ENCODE measurements at places on chromosomes 1 and 21.

- DNase-seq = no peak
Observed at GRCh38 chr1:15623435-15623834, 6.2 kb downstream of the DDI2 start.

DNA sequence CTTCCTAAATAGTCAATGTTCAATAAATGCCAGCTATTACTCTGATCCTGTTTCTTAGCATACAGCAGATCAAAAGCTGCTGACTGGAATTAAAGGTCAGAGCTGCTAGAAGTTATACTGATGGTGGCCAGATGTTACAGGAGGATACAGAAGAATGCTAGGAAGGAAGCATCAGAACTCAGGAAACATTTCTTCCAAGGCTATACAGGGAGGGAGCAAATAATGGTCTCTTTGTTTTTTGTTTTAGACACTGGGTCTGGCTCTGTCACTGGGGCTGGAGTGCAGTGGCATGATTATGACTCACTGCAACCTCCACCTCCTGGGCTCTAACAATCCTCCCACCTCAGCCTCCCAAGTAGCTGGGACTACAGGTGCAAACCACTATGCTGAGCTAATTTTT, 175.5 kb downstream of the RGS7 start:
- no peak for DNase-seq

DNA sequence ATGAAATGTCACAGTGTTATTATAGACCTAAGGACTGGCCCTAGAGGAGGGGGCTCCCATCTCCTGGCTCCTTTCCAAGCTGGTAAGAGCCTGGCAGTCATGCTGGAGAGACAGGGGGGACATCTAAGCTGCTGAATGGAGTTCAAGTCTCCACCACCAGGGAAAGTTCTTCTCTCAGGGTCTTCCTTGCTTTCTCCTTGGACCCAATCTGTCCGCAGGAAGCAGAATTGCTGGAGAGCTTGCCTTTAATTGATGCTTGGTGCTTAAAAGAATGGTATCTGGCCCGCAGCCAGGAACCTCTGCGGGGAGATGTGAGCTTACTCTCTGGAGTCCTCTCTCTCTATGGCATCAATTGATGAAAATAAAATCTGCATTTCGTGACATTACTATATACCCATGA, 25.1 kb downstream of the IRF2BP2 start:
- DNase-seq = no peak

DNA sequence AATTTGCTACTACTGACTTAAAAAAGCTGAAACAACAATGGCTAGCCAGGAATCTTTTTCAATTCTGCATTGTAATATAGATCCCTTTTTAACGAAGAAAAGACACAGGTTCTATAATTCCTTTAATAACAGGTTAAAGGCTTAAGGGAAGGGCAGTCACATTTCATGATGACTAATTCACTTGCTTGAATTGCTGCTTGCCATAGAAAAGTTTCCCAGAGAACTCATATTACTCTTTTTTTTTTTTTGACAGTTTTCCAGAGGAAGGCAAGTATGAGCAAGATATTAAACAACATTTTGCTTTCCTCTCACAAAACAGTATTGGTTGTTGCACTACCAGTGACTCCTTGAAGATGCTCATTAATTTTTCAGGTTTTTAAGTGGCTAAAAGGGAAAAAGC, 60.9 kb downstream of the IL23R start:
- DNase-seq = no peak

- DNase-seq = no peak
Observed at GRCh38 chr1:236338096-236338495, 56.0 kb upstream of the EDARADD start.

DNA sequence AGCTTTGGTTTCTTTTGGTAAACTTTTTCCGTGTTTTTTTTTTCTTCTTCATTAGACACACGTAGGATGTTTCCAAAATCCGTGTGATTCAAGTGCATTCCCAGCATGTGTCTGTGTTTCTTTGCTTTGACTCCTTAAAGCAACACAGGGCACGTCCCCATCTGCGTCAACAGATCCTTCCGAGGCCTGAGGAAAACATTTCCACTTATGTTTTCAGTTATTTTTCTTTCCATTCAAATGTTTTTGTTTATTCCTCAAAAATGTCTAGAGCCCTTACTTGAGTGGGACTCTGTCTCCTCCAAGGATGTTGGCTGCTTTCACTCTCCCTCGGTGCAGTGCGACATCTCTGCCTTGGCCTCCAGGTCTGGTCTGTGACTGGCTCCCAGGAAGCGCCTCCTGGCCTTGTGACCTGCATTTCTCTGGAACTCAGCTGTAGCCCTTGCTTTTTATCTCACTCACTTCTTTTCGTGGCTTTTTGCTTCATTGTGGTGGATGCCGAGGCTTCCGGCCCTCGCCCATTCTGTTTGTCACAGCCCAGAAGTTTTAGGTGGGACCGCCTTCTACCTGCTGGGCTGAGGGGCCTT, 31.3 kb upstream of the SLC19A1 start:
- DNase-seq = no peak

DNA sequence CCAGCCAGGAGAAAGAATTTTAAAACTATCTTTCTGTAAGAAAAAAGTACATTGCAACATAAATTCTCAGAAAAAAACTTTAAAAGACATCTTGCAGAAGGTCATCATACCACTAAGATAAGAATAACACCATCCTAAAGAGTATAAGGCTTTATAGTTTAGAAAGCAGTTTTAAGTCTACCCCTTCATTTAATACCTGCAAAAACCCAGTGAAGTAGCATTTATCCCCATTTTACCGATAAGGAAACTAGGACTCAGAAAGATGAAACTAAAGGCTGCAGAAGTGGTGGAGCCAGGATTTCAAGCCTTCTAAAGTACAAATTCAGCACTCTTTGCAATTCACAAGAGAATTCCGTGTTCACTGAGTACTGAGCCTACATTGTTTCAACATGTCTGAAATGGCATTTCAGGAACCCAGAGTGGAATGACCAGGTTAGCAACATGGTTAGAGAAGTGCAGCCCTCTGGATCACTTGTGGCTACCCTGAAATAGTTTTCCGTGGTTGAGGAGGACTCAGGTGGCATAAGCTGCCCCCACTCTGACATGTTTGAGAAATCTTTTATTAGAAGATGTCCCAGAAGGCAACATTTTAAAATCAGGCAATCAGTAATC, 6.7 kb downstream of the MYCL start:
- DNase-seq = no peak

- DNase-seq = no peak
Observed at GRCh38 chr1:210905944-210906453, 227.9 kb downstream of the KCNH1 start.

DNA sequence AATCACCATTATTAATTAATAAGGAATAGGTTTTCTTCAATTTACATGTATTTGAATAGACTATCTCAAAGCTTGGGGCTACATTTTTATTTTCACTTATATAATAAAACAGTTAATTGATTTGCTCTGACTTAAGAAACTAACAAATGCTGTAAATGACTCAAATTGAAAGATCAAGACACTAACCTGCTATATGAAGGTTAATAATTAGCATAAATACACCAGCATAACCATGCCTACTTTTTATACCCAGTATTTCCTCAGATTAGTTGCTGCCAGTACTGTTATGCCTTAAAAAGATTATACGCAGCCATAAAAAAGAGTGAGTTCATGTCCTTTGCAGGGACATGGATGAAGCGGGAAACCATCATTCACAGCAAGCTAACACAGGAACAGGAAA, 1545.1 kb downstream of the AMY1C start:
- DNase-seq = no peak

DNA sequence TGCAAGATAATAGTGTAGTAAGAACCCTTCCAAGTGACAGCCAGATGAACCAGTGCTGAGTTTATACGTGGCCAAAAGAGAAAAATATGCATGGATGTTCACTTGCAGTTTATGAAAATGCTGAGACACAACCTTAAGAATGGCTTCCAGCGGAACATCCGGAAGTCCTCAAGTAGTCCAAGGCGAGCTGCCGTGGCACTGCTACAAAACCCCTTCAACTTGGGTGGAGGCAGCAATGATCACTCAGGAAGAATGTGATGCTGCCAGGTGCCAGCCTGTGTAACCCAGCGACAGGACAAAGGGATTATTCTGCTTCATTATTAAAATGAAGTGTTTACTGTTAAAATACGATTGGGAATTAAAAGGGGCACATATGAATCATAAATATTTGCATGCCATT, 179.6 kb downstream of the RUNX1 start:
- DNase-seq = no peak

DNA sequence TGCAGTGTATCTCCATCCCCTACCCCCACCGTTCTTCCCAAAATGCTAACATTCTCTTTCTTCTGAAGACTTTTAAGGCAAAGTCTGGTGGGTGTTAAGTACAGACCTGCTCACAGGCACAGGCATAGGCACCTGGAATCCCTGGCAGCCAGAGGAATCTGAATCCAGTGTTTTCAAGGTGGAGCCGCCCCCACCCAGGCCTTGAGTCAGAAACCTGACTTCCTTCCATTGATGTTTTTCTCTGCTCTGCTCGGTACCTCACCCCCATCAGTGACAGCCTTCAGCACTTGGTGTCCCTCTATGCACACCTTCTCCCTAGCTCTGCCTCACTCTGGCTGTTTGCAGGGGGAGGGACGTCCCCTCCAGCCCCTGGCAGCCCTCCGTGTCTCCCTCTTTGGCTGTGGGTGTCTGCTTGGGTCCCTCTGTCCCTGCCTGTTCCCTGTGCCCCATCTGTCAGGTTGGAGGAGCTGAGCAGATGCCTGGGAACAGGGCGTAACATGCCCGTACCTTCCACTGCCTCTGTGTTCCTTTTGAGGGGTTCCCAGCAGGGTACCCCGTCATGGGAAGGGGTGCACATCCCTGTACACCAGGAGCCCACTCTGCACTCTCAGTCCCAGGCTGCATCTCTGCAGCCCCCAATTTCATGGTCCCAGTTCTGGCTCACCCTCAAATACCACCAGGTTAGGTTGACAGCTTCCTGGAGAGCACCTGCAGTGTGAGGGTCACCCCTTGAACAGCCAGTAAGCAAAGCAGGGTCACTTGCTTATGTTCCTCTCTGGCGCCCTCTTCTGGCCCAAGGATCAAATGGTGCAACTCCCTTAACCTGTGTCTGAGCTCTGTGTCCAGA, 6.7 kb downstream of the NCDN start:
- DNase-seq = peak; percentile 43

- no peak for DNase-seq
Observed at GRCh38 chr1:29426701-29427279, 190.5 kb downstream of the PTPRU start.

GRCh38 chr1:87968197-87968955, 639.7 kb downstream of the LMO4 start:
- peak; percentile 54 for DNase-seq

DNA sequence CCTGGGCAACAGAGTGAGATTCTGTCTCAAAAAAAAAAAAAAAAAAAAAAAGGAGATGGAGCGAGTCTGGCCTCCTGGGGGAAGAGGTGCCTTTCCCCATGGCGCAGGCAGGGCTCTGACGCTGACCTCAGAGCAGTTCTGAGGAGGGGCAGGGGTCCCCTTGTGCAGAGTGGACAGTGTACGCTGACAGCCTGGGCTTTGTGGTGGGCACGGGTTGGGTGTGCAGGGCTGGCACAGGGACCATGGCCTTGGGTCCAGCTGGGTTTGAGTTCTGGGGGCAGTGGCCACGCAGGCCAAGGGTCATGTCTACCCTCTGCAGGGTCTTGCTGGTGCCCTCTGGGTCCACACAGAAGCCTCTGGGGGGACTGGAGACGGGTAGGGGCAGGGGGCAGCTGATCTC, 260.1 kb upstream of the C1orf174 start:
- no peak for DNase-seq

DNA sequence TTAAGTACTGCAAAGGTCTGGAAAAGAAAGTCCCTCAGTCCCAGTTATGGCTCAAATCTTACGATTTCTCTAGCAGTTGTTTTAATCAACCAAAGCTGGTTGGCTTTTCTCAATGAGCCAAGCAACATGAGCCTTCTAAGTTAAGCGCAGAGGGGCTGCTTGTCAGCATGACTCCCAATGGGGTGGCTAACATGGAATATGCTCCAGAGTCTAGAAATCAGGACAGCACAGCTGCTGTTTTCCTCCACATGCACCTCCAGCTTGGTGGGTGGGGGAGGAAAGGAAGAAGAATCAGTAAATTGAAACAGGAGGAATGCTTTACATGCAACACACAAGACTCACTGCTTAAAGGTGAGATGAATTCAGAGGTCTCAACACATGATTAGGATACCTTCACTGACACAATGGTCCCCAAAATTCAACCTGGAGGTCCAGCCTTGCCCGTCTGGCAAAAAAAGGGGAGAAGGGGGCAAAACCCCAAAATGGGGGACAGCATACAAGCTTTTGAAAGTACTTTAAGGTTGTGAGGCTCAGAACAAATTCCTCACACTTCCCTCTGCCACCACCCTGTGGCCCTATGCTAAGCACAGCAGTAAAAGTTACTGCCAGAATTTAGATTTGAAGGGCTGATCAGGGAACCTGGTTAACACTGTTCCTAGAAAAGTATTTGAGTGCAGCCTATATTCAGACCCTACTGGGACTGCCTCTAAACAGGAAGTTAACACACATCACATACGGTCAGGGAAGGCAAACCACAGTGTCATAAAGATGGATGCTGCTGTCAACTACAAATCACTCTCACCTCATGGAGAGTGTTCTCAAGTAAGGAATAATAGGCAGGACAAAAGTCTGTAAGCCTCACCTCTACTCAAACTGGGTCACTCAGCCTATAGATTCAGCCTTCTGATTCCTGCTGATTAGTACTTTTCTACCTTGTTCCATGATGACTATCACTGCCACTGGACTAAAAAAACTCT, 2.6 kb downstream of the GATAD2B start:
- no peak for DNase-seq

- no peak for DNase-seq
Observed at GRCh38 chr21:33974513-33975468, 59.2 kb upstream of the ATP5PO start.

- DNase-seq = no peak
Observed at GRCh38 chr1:226617109-226617508, 68.5 kb downstream of the STUM start.

DNA sequence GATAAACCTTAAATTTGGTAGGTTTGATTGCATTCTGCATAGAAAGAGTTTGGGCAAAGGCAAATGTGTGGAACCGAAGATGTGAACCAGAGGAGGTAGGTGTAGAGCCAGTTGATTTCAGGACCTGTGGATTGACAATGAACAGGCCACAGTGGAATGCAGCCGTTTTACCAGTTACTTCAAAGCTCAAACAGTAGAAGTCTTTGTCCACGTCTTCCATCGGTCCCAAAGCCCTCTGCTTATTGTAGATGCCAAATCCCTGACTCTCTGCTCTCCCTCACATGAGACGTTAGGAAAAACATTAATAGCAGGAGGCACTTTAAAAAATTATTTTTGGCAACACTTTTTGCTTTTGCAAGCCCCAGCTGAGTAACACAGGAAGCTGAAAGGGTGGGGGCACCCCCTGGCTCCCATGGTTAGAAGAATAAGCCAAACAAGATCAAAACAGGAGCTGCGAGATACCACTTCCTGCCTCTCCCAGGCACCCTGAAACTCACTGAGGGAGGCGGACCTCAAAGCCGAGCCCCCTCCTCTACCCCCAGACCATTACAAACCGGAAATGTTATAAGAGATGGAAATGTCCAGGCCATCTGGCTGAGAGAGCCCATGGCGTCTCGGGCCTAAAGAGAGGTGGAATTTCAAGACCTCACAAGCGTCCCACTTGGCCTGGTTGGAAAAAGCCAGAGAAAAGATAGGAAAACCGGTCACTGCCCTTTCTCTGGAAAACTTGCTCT, 13.5 kb downstream of the TRAF3IP3 start:
- DNase-seq = peak; percentile 58
